ENCODE measurements at places on chromosomes 6 and 20. TPM values are rescaled to one million over a fixed set of nuclear protein-coding genes. Genes with fewer than 3 reads are reported as not detected.

- H3K4me3 ChIP-seq: no peak overlapping the region
- H3K27ac ChIP-seq: no peak overlapping the region
- DNase-seq: no peak
- no peaks in the 10 kb centered on the region for H3K27me3 ChIP-seq
- no peaks in the 10 kb centered on the region for H3K4me1 ChIP-seq
Observed at GRCh38 chr6:151186804-151187330, 52.9 kb upstream of the AKAP12 start.

DNA sequence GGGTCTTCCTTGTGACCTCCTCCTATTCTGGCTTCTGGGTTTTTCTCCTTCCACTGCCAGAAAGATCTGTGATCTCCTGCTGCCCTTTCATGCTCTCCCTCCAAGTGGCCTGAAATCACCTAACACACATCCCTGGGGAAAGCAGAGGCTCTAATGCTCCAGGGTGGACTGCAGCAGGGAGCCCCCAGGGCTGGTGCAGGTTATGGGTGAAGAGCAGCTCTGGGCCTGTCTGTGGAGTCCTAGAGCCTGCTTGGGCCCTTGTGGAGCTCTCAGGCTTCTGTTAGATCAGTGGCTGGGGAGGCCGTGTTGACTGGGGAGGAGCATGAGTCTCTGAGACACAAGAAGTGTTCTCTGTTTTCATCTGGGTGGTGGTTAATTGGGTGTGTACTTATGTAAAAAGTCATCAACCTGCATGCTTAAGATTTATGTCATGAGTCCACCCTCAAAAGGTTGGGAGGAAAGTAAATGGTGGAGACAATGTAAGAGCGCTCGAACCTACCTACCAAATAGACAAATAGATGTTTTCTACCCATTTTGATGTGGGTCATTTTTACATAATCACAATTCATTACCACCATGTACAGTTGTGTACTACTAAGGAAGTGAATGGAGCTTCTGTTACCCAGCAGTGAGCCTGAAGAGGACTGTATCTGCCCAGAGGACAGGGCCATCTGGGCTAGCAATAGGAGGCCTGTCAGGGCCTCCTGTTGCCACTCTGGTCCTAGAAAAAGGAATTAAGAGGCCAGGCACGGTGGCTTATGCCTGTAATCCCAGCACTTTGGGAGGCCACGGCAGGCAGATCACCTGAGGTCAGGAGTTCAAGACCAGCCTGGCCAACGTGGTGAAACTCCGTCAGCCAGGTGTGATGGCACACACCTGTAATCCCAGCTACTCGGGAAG, 32.0 kb upstream of the RNF8 start:
- H3K36me3 ChIP-seq: no peaks in the 10 kb centered on the region
- H3K4me3 ChIP-seq: no peak overlapping the region
- H3K4me1 ChIP-seq: no peaks in the 10 kb centered on the region

GRCh38 chr6:90536520-90536919, 50.4 kb downstream of the MAP3K7 start:
- no peak overlapping the region for H3K27ac ChIP-seq
- no peak overlapping the region for H3K4me3 ChIP-seq
- no peak for DNase-seq
- no peaks in the 10 kb centered on the region for H3K27me3 ChIP-seq
- H3K4me1 ChIP-seq: no peaks in the 10 kb centered on the region
- no peaks in the 10 kb centered on the region for H3K36me3 ChIP-seq

DNA sequence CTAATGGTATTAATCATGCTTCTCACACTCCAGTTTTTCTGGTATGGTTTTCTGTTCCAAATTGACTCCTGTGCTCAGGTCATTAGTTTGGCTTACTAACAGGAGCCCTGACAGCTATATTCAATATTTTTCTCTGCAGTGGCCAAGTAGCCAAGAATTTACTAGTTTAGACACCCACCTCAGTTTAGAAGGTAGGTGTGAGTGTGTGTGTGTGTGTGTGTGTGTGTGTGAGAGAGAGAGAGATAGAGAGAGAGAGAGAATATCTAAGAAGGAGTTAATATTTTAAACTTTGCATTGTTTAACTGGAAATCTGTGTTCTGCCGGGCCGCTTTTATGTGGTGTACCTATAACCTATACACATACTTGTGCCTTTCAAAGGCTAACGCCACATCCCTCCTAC, 18.5 kb downstream of the JARID2 start:
- H3K4me3 ChIP-seq: no peak overlapping the region
- no peaks in the 10 kb centered on the region for H3K27me3 ChIP-seq
- no peaks in the 10 kb centered on the region for H3K36me3 ChIP-seq

GRCh38 chr20:37228656-37229055, 33.0 kb downstream of the GHRH start:
- DNase-seq: no peak
- H3K36me3 ChIP-seq: no peaks in the 10 kb centered on the region
- no peak overlapping the region for H3K27ac ChIP-seq
- H3K4me3 ChIP-seq: no peak overlapping the region

IRF4 gene
- 20.7 TPM for total RNA-seq

DNA sequence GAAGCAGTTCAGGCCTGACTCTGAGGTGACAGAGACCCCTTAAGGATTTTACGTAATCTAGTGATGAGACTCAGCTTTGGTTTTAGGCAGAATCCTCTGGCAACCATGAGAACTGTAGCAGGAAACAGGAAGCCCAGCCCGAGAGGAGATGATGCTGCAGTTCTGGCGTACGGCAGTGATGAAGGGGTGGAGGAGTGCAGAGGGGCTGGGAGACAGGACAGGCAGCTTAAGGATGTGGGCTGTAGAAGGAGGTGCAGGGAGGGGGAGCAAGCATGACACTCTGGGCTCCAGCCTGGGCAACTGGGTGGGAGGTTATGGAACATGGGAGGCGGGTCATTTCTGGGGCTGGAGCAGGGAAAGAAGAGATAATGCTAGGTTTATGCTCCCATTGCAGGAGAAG, 67.1 kb downstream of the LRFN2 start:
- H3K27me3 ChIP-seq: no peaks in the 10 kb centered on the region
- no peaks in the 10 kb centered on the region for H3K36me3 ChIP-seq
- no peak overlapping the region for H3K4me3 ChIP-seq
- no peak for DNase-seq

DNA sequence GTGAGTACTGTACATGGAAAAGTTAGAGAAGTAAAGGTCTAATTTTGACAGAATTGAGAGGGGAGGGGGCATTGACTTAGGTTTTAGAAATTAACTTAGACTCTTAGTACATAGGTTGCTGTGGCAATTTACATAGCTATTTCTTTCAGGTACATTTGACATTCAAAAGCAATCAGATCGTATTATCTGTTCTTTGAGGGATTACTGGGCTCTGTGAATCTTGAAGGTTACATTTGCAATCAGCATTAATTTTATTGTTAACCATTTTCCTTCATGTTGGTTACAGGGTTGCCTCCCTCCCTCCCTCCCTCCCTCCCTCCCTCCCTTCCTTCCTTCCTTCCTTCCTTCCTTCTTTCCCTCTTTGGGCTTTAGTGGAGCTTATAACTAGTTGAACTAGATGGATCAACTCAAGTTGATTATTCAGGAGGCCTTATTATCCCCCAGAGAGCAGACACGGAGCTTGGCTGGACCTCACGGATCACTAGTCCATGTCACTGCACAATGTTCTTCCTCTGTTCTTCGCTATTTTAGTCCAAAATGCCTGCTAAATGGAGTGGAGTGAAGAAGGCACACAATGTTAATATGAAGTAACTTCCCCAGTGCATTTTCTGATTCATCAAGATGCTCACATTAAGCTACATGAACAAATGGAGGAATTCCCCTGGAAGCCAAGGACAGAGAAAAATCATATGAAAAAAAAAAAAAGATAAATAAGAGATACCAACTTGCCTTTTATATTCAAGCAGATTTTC, 87.8 kb downstream of the PLCB4 start:
- H3K27ac ChIP-seq: no peak overlapping the region
- no peaks in the 10 kb centered on the region for H3K4me1 ChIP-seq
- no peak for DNase-seq
- no peak overlapping the region for H3K4me3 ChIP-seq

DNA sequence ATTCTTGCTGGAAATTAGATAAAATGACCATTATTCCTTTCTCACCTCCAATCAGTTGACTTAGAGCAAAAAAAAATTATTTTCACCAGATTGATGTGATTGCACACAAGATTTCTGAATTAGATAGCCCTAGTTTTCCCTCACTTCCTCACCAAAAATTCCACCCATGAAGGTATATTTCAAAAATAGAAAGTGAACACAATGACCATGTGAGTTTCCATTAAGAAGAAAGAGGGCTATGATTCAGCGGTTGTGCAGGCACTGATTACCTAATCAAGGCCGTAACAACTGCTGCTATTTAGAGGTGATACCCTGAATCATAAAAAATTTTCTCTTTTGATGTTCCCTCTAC, 19.5 kb upstream of the RALGAPA2 start:
- H3K4me3 ChIP-seq: no peak overlapping the region
- DNase-seq: no peak
- H3K36me3 ChIP-seq: no peaks in the 10 kb centered on the region

DNA sequence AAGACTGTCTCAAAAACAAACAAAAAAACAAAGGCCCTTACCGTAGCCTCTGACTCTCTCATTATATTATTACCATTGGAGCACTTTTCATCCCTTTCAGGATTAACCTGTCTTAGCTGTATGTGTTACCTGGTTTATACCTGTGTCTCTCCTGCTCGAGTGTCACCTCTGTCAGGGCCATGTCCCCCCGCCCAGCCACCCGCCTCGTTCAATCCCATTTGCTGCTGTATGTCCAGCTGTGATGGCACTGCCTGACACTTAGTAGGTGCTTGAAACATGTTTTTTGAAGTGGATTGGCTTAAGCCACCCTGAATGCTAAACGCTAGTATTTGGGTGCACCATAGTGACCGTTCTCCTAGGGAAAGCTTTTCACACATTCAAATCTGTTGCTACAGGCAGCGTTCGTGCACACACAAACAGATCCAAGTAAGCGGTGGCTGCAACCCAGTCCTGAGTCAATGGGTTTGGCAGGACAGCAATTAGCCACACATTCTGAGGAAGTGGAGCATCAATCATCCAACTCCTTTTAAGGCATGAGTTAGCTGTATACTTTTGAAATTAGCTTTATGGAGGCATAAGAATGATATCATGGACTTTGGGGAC, 98.9 kb upstream of the ZNF217 start:
- H3K4me1 ChIP-seq: no peaks in the 10 kb centered on the region
- no peak overlapping the region for H3K4me3 ChIP-seq
- H3K27me3 ChIP-seq: no peaks in the 10 kb centered on the region
- H3K27ac ChIP-seq: no peak overlapping the region
- no peaks in the 10 kb centered on the region for H3K36me3 ChIP-seq
- no peak for DNase-seq

DNA sequence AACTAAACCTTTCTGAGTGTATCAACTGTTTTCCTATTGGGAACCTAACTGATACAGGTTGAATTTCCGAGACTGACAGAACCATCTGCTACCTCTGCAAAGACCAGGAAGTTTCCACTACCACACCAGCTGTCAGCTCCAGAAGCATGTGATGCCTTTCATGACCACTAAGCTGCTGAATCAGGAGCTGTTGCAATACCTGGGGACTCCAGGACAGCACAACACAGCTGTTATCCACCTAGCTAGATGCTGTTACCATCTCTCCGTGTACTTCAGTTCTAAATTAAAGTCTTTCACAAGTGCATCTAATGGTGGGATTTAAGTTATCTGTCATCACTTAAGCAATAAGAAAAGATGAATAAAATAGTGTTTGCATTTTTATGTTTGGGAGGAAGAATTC, 158.2 kb upstream of the IMPG1 start:
- no peaks in the 10 kb centered on the region for H3K36me3 ChIP-seq
- H3K27me3 ChIP-seq: no peaks in the 10 kb centered on the region
- H3K4me1 ChIP-seq: no peaks in the 10 kb centered on the region
- H3K4me3 ChIP-seq: no peak overlapping the region
- no peak for DNase-seq

Measured in ovary (tissue), 10 donors.